Suppressor macrophage treated with lipopolysaccharide for 1 hour (primary cell): ENCODE measurements at places on chromosomes 13 and 19.

GRCh38 chr13:33218020-33218419 lies 67.5 kb downstream of the STARD13 start:
- DNase-seq: no peak

- DNase-seq: no peak
These were observed 21.2 kb downstream of the SULT2B1 start for GRCh38 chr19:48573163-48573505.

DNA sequence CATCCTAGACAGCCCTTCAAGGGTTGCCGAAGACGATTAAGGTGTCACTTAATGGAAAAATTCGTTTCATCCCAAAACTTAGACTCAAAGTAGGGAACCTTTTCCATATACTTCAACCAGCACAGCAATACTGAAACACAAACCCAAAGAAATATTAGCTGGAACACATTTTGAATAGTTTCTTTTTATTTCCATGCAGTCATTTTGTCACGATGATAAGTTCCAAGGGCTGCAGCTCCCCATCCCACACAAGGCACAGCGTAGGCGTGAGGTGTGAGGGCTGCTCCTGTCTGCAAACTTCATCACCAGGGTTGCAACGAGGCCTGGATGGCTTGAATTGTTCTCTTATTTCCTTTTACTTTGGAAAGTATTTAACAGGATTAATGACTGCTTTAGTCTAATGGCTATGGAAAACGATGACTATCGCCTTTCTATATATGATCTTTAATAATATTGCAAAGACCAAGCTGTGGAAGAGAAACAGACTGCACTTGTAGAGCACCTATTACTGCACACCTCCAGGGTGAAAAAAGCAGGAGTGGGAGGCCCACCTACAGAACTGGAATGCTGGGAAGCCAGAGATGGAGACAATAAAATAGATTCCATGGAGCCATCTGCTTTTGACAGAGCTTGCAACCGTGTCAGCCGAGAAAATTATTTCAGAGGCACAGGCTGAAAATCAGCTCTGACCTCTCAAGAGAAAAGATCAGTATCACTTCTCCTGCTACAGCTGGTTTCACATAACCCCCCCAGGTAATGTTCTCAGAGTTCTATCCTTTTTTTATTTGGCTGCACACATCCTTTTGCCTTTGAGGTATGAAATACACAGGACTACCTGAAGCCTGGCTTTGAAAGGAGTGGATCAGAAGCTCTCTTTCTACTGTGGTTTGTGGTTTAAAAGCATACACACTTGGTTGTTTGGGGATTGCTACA lies 274.5 kb upstream of the NBEA start:
- DNase-seq: no peak

GRCh38 chr13:51146667-51147066 lies 35.6 kb upstream of the C13orf42 start:
- no peak for DNase-seq

DNA sequence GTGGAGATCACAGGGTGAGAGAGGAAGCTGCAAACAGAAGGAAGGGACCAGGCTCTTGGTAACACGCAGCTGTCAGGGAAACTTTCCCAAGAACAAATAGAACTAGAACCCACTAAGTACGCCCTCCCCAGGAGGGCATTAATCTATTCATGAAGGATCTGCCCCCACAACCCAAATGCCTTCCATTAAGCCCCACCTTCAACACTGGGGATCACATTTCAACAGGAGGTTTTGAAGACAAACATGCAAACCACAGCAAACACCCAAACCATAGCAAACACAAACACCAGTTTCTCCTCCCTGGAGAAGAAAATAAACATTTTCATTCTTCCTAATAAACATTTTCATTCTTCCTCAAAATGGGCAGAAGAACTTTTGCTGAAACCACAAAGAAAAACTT lies 329.6 kb downstream of the EFNB2 start:
- DNase-seq: no peak

GRCh38 chr19:53549340-53549739 lies 11.4 kb downstream of the ZNF331 start:
- DNase-seq: peak; percentile 48

DNA sequence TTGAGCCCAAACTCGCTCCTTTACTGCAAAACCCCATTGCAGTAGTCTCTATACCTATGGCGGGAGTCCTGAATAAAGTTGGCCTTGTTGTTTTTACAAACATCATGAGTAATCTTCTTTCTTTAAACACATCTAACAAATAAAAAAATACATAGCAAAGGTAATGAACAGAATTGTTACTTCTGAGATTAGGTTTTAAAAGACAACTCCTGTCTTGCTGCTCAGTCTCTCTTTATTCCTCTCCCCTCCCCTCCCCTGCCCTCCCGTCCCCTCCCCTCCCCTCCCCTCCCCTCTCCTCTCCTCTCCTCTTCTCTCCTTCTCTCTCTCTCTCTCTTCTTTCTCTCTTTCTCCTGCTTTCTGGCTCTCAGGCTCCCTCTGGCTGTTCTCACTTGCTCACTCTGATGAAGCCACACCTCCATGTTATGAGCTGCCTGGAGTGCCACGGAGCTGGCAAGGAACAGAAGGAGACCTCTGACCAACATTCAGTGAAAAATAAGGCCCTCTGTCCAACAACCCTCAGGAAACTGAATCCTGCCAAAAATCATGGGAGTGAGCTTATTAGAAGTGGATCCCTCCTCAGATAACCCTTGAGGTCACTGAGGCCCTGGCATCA lies 300.7 kb upstream of the MIR17HG start:
- no peak for DNase-seq

DNA sequence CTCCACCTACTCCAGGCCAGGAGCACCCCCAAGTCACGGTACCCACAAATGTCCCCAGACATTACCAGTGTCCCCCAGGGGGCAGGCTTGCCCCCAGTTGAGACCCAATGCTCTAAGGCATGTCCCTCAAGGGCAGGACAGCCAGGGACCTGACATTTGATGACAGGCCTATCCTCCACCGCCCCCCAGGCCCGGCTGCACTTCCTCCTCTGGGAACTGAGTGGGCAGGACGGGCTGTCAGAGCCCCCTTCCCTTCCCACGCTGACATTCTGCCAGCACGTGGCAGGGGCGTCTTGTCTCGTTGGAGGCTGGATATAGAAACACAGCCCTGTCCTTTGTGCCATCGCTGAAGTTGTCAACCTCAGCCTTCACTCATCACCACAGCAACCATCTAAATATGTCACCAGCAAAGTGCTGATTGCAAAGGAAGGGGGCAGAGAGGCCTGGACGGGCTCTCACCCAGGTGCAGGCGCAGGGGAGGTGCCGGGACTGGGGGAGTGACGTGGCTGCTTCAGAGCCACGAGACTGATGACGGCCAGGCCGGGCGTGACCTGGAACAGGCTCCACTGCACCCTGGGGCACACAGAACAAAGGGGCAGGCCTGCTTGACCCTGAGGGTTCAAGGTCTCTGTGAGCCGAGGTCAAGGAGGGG lies 38.4 kb downstream of the GNG7 start:
- DNase-seq: no peak

GRCh38 chr13:50448535-50448998 lies 394.9 kb downstream of the DLEU7 start:
- no peak for DNase-seq

- no peak for DNase-seq
These were observed 4.5 kb downstream of the PPP1R12C start for GRCh38 chr19:55112777-55113569.

GRCh38 chr13:47211106-47211505 lies 314.3 kb upstream of the HTR2A start:
- DNase-seq: no peak

- DNase-seq: no peak
These were observed 178.2 kb downstream of the NDFIP2 start for GRCh38 chr13:79659121-79659521.

GRCh38 chr19:39409208-39410016 lies 2.8 kb downstream of the ZFP36 start:
- DNase-seq: peak; percentile 80

GRCh38 chr13:67048821-67049150 lies 181.3 kb downstream of the PCDH9 start:
- DNase-seq: no peak
